Stimulated activated CD8-positive, alpha-beta memory T cell treated with anti-CD3 and anti-CD28 coated beads, Interleukin-7, amount 100 ng/mL, for 24 hours (primary cell): ENCODE measurements at places on chromosomes 3 and 15.

- no peak for DNase-seq
Measured at GRCh38 chr3:178155521-178155920, 380.7 kb upstream of the KCNMB2 start.

- no peak for DNase-seq
Measured at GRCh38 chr3:37141676-37142075, 32.7 kb downstream of the LRRFIP2 start.

DNA sequence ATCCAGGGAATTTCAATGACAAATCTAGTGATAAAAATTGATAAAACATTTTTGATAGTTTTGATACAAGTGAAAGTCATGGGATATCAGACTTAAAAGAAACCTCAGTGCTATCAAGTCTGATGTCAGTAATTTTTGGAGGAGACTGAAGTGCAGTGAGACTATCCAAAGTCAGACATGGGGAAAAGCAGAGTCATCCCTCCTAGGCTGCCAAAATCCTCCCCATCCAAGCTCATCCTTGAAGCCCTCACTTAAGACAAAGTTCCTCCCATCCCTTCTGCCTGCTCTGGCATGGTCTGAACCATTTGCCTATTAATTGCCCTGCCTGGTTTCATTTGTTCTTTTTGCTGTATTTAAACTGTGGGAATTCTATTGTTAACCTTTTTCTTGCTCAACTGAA is 456.9 kb upstream of the UBE2E2 start:
- no peak for DNase-seq

DNA sequence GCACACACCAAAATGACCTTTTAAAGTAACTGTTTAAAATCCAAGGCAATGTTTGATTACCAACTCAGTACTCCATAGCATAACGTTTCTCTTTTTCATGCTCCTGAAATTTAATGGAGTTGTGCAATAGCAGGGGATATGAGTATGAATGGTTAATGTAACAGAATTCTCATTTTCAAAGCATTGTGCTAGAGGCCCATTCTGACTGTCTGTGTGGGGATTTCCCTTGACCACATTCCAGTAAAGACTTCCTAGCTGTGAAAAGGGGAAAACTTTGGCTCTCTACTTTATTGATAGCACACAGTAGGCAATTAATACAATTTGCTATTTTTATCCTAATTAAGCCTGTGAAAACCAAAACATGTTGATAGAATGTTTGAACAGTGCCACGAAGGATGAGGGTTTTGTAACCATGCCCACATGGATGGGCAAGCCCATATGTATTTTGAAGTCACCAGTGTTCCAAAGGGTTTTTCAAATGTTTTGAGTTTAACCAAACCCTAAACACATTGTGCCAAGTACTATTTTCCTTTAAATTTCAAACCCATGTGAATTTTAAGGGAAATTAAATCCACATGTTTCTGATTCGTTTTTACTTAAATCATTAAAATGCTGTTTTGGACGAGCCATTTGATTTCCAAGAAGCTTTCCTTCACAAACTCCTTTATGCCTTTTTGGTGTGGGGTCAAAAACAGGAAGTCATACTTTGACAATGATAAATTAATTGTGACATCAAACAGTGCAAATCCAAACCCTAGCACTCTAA is 261.2 kb downstream of the SHOX2 start:
- no peak for DNase-seq

- no peak for DNase-seq
Measured at GRCh38 chr15:73457334-73457733, 14.4 kb downstream of the REC114 start.

DNA sequence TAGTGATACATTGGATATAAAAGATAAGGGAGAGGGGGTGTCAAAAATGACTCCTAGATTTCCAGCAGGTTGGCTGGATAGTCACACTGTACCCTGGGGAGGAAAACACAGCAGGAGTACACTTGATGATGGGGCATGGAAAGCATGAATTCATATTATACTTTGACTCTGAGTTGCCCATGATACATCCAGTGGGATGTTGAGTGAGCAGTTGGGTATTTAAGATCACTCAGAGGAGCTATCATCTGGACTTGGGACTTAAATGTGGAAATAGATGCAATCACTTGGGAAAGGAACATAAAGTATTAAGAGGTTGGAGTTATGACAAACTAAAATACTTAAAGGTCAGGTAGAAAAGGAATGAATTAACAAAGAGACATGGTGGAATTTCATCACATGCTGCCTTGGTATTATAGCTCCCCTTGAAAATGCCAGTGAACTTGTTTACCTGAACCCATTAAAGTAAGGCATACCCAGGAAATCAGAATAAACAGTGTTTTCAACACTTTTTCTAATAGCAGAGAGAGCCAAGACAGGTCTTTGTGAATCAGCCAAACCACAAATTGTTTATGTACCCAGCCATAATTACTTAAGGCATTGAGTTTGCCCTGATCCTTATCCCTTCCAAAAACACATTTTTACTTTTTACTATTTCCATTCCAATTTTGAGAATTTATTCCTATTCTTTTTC is 49.9 kb upstream of the ABI3BP start:
- no peak for DNase-seq

DNA sequence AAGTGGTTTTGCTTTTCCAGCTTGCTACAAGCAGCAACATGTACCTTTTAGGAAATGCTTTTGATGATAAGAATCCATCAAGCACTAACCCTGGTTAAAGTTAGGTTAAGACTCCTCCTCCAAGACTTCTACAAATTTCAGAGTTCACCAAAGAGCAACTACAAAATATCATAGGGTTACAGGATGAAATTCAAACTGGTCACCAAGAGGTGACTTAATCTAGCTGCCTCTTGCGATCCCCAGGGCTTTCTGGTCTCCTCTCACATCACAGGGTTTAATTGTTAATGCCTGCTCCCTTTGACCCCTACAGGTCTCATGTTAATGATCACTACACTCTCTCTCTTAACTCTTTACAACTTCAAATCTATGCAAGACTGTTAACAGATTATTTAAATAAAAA is 66.5 kb downstream of the DPH6 start:
- no peak for DNase-seq

DNA sequence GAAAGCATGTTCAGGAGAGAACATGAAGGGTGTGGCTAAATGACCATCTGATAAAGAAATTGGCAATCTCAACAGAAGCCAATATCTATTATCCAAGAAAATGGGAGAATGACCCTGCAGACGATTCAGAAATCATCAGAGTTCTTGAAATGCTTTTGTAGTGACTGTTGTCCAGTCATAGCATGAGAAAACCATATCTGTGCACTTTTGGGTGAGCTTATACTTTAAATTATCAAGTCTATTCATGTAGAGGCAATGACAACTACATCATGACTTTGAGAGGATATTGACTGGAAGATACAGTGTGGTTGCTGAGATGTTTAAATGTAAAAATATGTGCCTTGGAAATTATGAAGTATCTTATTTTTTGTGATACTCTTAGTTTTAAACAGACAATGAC is 57.6 kb upstream of the AZI2 start:
- DNase-seq, result no peak

- DNase-seq, result no peak
Measured at GRCh38 chr3:172262991-172263608, 185.2 kb downstream of the GHSR start.

GRCh38 chr15:98240303-98240702 is 279.8 kb downstream of the ARRDC4 start:
- no peak for DNase-seq

DNA sequence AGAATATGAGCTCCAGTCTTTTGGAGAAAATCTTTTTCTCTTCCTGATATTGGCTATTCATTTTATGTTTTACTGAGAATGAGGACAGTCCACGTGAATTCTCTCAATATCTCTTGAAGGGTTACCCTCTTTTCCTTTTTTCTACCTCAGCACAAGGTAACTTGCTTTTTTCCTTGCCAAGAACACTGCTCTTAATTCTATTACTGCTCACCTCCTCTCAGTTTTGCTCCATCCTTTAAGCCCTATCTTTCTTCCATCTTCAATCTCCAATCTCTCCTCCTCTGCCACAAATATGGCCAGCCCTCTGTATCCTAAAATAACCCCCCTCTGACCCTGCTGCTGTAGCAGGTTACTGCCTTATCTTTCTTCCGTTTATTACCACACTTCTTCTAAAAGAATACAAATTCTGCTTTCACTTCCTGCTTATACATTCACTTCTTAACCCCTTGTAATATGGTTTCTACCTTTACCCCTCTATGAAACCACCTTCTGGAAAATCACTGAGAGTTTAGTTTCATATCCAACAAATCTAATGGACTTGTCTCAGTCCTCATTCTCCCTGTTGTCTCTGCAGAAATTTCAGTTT is 89.0 kb downstream of the NFKBIZ start:
- no peak for DNase-seq

- DNase-seq, result no peak
Measured at GRCh38 chr3:11413071-11413470, 140.9 kb downstream of the ATG7 start.

DNA sequence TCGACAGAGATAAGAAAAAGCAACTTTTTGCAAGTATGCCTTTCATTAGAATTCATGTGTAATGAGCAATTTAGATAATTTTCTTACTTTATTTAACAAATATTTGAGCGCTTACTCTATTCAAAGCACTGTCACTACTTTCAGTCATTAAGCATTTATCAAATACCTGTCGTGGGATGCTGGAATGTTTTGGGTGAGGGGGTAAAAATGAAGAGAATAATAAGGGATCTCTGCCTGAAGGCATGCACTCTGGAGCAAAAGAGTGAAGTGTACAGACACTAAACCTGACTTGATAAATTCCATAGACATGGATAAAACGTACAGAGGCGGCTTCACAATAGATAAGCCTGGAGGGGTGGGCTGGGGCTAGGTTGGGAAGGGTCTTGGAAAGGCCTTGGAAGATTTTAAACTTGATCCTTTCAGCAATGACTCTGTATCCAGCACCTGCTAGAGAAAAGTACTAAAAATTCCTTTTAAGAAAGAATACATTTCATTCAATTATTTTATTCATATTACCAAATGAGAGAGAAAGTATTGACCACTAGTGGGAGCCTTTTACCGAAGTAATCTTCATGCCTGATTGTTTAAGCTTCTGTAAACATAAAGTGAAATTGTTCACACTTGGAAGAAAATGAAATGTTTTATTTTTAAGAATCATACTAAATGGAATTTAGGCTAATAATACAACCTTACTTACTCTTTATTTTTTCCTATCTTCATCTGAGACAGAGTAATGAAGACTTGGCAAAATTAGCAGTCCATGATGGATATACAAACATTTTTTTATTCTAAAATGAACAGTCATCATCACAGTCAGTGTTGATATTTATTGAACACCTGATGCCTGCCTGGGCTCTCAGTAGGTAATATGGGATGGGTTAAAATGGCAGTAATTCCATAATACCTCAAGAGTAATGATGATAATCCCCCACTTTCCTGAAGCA is 113.2 kb downstream of the PPP2R3A start:
- DNase-seq, result no peak

- DNase-seq, result no peak
Measured at GRCh38 chr15:60006203-60006862, 2.2 kb downstream of the FOXB1 start.

GRCh38 chr3:114770874-114771273 is 376.2 kb downstream of the ZBTB20 start:
- DNase-seq, result no peak

DNA sequence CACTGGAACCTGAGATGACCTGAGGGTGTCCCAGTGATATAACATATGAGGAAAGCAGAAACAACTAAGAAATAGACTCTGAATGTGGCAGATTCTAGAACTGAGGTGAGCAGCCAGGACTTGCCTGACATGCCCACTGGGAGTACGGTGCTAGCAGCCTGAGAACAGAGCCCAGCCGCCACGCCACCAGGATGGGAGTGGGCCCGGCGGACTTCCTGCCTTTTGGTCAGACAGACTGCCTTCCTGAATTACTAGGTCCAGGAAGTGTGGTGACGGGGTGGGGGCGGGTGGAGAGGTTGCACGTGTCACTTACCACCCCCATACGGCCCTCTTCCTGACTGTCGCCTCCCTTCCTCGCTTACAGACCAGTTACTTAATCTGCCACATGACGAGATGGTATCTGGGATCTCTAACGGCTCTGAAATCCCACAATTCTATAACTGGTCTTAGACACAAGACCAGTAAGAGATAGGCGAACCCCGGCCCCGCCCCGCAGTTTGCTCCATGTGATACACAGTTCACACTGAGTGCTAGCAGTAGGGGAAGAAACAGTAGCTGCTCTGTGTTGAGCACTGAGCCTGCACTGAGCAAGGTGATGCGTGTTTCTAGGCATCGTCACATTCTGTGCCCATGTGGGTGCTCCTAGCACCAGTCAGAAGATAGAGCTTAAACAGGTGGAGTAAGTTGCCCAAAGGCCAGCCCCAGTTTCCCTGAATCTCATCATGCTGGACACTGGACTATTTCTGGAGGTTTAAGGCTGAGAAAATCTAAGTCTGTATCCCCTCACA is 95.7 kb downstream of the CPN2 start:
- peak; percentile 18 for DNase-seq

DNA sequence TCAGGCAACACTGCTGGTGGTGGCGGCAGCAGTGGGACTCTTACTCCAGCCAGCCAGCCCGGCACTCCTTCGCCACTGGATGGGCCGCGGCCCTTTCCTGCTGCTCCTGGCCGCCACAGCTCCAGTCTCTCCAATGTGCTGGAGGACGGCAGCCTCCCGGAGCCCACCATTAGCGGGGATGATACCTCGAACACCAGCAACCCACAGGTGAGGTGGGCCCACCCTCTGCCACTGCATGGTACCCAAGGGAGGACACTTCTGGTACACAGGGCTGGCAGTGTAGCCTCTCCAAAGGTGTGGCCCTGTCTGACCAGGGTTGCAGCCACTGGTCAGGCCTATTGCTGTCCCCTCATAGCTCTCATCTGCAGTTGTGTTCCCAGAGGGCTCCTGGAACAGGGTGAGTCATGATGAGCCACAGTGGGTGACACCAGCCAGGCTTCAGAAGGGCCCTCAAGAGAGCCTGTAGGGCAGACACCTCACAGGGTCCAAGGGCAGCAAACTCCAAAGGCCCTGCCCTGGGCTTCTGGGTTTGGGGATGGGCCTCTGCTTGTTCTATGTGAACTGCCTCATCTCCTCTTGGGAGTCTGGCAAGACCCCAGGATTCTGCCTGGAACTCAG is 20.8 kb downstream of the NBEAL2 start:
- DNase-seq, result no peak

GRCh38 chr3:129343643-129344360 is 65.1 kb downstream of the HMCES start:
- no peak for DNase-seq

- no peak for DNase-seq
Measured at GRCh38 chr3:101695779-101696372, 9.4 kb upstream of the RPL24 start.

GRCh38 chr3:123361071-123361470 is 87.8 kb downstream of the ADCY5 start:
- DNase-seq, result no peak

GRCh38 chr3:12318758-12319621 is 30.1 kb downstream of the PPARG start:
- no peak for DNase-seq

GRCh38 chr15:85858586-85859375 is 64.1 kb upstream of the KLHL25 start:
- peak; percentile 53 for DNase-seq

DNA sequence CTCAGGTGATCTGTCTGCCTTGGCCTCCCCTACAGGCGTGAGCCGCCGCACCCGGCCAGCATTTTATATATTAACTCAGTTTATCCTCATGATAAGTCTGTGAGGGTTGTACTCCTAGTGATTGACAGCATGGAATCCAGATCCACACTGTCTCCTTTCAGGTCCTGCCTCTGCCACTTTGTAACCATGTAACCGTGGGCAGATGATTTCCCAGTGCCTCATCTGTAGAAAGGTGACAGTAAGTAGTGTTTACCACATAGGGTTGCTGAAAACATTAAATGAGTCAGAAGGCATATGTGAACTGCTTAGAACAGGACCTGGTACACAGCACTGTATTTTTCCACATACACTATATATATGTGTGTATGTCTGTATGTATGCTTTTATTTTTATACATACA is 2.4 kb downstream of the FYTTD1 start:
- no peak for DNase-seq
